Mammary epithelial cell (primary cell): ENCODE measurements at places on chromosomes 7 and 10. TPM values are rescaled to one million over a fixed set of nuclear protein-coding genes. Genes with fewer than 3 reads are reported as not detected.
A peak's percentile ranks its signal among the peaks of the same experiment; 100 is the strongest.

GRCh38 chr7:47407136-47407535, 174.8 kb downstream of the TNS3 start:
- no peak for DNase-seq

GRCh38 chr10:130038611-130039109, 72.0 kb downstream of the C10orf143 start:
- DNase-seq: no peak

DNA sequence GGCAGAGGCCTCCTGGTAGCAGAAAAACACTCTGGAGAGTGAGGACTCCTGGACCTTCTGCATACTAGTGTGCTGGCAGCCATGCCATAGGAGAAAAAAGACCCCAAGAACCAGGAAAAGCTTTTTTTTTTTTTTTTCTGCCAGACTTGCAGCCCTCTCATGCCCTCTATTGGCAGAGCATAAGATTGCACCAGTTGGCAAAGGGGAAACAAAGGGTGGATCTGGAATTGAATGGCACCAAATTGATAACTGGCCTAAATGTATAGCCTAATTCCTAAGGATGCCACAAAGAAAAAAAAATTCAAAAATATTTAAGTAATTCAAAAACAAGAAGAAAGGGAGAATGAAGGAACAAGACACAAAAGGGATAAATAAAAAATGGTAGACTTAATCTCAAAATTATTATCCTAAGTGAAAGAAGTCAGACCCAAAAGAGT, 112.5 kb upstream of the GHITM start:
- DNase-seq: no peak

- DNase-seq: peak; percentile 55
Observed at GRCh38 chr7:66896441-66896840, 24.6 kb upstream of the TMEM248 start.

DNA sequence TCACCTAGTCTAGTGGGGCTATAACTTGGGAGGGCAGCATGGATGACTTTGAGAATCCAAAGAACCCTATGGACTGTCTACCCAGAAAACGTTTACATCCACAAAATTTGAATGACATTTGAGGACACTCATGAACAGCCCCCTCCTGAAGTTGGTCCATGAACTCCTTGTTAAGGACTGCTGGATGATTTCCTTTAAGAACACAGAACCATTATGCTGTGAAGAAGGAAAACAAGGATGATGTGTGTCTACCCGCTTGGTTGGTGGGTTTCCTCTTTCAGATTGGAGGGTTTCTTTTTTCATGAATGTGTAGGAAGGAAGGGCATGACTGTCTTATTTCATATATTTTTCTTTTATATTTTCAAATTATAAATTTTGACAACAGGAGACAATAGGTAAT, 58.3 kb downstream of the ARID5B start:
- no peak for DNase-seq

DNA sequence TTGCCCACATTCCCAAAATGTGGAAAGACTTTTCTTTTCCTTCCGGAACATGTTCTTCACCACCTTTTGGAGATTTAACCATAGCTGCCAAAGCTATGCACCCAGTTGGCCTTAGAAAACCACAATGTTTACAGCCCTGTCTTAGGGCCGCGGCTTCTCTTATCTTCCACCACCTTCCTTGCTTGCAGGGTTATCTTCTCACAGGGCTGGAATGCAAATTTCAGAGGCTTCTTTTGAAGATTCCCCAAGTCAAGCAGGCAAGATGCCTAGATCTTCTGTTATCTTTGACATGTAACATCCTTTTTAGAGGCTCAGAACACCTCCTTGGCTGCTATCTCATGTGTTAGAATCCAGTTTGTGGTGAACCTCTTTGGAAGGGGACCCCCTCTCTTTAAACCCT, 11.1 kb downstream of the KCTD7 start:
- DNase-seq: no peak

CCDC136 gene
- total RNA-seq: 6.4 and 7.8 TPM in 2 replicates

ALOX5 gene
- 0.17 TPM for total RNA-seq

AGBL3 gene
- total RNA-seq: 0.61 and 0.99 TPM in 2 replicates

ACTR3C gene
- 8.3 TPM for total RNA-seq

- DNase-seq: no peak
Observed at GRCh38 chr7:98470485-98471240, 69.8 kb upstream of the BAIAP2L1 start.

DNA sequence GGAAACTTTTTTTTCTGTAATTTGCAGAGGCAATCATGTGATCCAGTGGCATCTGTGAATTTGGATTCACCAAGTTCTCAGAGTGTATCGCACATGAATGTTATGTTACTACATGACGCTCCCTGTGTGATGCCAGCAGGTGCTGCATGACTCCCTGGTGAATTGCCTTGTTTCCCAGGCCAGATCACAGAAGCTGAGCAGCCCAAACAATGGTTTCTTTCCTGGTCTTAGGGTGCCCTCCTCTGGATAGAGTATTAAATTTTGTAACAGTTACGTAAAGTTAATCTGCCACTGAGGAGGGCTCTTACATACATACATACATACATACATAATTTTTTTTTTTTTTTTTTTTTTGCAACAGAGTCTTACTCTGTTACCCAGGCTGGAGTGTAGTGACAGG, 3.6 kb downstream of the ZSCAN21 start:
- peak; percentile 73 for DNase-seq

GRCh38 chr10:75957314-75958120, 526.1 kb downstream of the LRMDA start:
- DNase-seq: no peak

TCAF2 gene
- total RNA-seq: 0.33 TPM

GPRIN2 gene
- 3.7 TPM for total RNA-seq

INA gene
- total RNA-seq: 3.0 and 3.7 TPM in 2 replicates

DNA sequence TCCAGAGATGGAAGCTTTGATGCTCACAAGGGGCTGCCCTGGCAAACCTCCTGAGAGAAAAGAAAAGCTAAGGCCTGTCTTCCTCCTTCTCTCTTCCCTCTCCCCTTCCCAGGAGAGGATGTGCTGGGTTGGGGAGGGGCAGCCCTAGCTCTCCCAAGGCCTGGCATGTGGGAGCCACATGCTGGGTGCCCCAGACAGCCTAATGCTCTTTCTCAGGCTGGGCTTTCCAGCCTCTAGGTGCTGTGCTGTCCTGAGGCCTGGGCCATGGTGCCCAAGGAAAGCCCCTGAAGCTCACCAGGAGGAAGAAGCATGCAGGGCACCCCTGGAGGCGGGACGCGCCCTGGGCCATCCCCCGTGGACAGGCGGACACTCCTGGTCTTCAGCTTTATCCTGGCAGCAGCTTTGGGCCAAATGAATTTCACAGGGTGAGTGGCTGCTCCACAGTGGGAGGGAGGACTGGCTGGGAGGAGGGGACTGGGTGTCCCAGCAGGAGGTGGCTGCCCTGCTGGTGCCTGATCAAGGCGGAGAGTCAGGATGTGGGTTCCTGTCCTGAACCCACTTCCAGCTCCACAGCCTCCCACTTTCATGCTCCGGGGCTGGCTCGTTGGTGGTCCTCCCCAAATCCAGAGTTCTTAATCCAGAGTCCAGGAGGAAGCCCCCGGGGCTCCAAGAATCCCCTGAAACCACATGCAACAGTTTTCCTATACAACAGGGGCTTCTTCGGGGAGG, 1.7 kb downstream of the CPA5 start:
- no peak for DNase-seq

DNA sequence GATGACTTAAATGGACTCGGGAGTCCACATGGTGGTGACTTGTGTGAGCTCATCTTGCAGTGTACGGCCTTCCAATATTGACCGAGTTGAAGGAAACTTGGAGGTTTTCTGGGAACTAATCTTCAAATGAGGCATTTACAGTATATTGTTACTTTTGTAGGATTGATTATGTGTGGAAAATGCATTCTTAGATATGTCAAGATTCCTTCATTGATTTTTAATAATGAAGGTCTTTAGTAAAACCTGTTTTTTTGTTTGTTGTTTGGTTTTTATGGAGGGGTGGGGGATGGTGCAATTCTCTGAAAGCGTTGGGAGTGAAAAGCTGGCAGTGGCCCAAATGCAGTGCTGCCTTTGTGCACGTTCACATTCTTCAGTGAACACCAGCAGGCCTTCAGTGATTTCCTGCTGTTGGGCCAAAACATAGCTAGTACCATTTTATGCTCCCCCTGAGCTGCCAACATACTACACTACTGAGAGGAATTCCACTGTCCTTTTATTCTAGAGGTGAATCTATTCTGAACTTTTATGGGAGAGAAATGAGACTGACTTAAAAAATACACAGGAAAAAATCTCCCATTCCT, 50.4 kb downstream of the CCNY start:
- no peak for DNase-seq

- DNase-seq: no peak
Observed at GRCh38 chr10:69504576-69505250, 53.4 kb downstream of the TSPAN15 start.

SSC4D gene
- 0.42 and 0.64 TPM in 2 replicates for total RNA-seq

AKR1C1 gene
- 7.5 TPM for total RNA-seq

DNA sequence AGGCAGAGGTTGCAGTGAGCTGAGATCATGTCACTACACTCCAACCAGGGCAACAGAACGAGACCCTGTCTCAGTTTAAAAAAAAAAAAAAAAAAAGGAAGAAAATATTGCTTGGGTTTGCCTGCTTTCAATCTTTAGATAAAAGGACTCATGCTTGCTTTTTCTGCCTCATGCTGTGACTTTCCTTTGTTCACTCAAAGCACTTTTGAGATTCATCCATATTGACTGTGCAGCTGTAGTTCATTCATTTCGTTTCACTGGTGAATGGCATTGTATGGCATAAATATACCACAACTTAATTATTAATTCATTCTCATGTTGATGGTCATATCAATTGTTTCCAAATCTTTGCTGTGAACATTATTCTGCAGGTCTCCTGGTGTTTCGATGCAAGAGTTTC, 97.6 kb upstream of the NFE2L3 start:
- DNase-seq: no peak

GRCh38 chr10:75347186-75347585, 54.4 kb downstream of the ZNF503 start:
- no peak for DNase-seq

GRCh38 chr10:30830315-30831230, 201.0 kb upstream of the LYZL2 start:
- DNase-seq: no peak

DNA sequence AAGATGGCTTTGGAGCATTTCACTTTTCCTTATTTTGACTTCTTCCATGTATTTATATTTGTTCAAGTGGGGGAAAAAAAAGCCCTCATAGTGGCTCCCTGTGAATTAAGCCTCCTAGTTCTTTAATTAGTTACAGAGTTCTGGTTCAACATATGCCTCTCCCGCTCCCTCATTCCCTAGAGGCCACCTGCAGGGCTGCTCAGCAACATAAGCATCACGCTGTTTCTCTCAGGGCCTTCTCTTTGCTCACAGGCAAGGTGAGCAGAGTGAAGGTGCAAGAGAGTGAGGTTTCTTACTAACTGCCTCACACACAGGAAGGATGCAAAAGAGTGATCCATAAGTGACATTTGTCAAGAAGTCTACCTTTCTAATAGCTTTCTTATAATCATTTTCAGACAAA, 196.7 kb downstream of the SEMA3E start:
- no peak for DNase-seq

ADRB1 gene
- 0.21 and 0.37 TPM in 2 replicates for total RNA-seq

DNA sequence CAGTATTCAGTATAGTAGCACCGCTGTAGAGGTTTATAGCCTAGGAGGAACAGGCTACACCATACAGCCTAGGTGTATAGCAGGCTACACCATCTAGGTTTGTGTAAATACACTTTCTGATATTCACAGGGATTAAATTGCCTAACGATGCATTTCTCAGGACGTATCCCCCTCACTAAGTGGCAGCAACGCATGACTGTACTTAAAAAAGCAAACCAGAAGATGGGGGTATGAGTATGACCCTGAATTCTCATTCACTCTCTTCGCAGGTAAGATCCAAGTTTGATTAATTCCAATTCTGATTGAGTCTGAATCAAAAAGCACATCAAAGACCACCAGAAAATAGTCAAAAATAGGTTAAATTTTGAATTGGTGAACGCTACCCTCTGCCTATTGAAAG, 972 bp downstream of the ORC5 start:
- no peak for DNase-seq

DNA sequence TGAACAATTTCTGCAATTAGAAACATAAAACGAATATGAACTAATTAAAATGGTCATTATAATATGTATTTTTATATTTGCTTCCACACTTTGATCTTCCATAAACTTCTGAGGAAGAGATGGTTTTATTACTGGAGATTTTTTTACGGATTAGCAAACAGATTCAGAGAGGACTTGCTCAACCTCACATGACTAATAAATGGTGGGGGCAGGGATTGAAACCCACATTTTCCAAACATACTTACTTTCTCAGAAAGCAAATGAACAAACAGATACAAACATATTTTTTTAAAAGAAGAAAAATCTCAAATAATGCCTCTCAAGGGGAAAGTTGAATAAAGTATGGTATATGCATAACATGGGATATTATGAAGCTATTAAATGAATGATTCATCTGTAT, 18.3 kb downstream of the ANKMY2 start:
- no peak for DNase-seq

- no peak for DNase-seq
Observed at GRCh38 chr10:21705828-21706176, 171.8 kb downstream of the MLLT10 start.

GRCh38 chr10:86952106-86952505, 5.3 kb downstream of the MMRN2 start:
- no peak for DNase-seq

DNA sequence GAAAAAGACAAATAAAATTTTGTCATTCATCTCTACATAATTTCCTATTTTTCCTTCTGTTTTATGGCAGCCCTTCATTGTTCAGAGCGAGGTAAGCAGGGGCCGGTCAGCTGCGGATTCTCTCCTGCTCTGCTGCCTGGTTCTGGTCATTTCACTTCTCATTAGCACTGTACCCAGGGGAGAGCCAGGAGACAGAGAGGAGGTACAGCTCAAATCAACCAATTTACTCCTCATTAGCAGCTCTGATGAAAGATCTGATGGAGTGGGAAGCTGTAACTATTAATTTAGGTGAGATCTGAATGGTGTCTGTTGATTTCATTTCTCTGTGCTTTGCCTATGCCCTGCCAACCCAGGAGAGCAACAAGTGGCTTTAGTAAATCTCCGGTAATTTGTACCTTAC, 241.5 kb upstream of the PFKP start:
- no peak for DNase-seq

DNA sequence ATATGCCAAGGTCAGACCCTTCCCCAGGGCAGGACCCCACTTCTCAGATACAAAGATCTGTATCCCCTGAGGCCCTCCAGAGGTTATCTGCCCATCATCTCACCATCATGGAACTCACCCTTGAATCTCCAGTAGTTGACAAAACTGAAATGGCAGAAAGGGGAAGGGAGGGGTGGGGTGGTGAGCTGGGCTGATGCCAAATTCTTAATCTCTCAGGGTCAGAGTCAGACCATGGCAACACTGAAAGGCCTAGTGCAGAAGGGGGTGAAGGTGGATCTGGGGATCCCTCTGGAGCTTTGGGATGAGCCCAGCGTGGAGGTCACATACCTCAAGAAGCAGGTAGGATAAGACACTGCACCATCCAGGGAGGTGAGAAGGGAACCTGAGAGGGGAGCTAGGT, 3.1 kb downstream of the CNPY4 start:
- no peak for DNase-seq

- no peak for DNase-seq
Observed at GRCh38 chr7:116162254-116162653, 48.1 kb upstream of the TES start.
